ENCODE measurements at places on chromosomes 5 and 9. TPM values are rescaled to one million over a fixed set of nuclear protein-coding genes. Genes with fewer than 3 reads are reported as not detected.

DNA sequence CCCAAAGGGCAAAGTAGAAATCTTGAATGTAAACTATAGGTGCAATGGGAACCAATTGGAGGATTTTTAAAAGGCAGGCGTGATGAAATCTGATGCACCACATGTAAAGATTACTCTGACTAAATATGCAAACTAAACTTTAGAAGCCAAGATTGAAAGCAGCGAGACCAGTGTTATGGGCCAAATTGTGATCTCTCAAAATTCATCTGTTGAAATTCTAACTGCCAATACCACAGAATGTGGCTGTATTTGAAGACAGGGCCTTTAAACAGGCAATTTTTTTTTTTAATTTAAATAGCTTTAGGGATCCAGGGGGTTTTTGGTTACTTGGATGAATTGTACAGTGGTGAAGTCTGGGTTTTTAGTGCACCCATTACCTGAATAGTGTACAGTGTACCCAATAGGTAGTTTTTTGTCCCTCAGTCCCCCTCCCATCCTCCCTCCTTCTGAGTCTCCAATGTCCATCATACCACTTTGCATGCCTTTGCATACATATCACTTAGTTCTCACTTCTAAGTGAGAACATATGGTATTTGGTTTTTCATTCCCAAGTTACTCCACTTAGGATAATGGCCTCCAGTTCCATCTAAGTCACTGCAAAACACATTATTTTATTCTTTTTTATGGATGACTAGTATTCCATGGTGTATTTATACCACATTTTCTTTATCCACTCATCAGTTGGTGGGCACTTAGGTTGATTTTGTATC, 69.7 kb downstream of the DRD1 start:
- no peak overlapping the region for H3K4me3 ChIP-seq
- peaks cover 2% of the 10 kb centered on the region for H3K27me3 ChIP-seq
- no peak for DNase-seq
- no peak overlapping the region for H3K27ac ChIP-seq
- no peaks in the 10 kb centered on the region for H3K36me3 ChIP-seq
- H3K4me1 ChIP-seq = peaks cover 3% of the 10 kb centered on the region

DNA sequence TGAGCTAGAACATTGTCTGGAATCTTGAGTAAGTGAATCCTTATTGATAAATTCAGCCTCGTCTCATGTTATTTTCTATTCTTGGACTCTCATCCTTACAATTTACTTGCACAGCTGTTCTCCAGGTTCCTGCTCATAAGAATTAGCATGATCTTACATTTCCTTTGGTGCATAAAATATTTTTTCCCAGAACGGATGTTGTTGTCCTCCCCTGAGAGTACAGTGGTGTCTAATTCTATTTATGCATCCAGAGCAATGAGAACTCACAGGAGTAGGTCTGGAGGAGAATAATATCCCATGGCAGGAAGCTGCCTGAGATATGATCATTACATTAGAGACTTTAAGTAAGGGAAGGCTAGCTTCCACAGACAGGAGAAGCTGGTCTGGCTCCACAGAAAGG, 178.4 kb upstream of the MAST4 start:
- no peaks in the 10 kb centered on the region for H3K36me3 ChIP-seq
- no peaks in the 10 kb centered on the region for H3K27me3 ChIP-seq
- DNase-seq = no peak
- H3K4me3 ChIP-seq = no peak overlapping the region
- H3K27ac ChIP-seq = no peak overlapping the region
- no peaks in the 10 kb centered on the region for H3K4me1 ChIP-seq

GRCh38 chr5:167644619-167645018, 646.8 kb upstream of the WWC1 start:
- DNase-seq = no peak
- no peaks in the 10 kb centered on the region for H3K27me3 ChIP-seq
- no peaks in the 10 kb centered on the region for H3K4me1 ChIP-seq
- no peak overlapping the region for H3K4me3 ChIP-seq
- H3K36me3 ChIP-seq = no peaks in the 10 kb centered on the region

DNA sequence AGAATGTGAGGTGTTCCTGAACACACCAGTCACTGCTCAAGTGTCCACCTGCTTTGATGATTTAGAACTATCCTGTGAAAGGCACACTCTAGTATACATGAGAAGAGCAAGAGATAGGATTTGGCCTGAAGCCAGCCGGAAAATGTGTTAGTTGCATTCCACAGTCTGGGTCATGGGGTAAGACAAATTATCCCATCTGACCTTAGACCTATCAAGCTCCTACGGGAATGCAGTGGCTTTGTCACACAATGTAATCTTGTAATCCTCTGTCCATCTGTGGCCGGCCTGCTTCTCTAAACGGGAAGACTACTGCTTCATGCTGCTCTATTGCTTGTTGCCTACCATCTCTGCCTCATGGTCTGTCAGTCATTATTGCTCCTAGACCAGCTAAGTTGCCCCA, 92.4 kb upstream of the PRRC1 start:
- no peak overlapping the region for H3K27ac ChIP-seq
- H3K36me3 ChIP-seq = no peaks in the 10 kb centered on the region
- no peaks in the 10 kb centered on the region for H3K4me1 ChIP-seq
- H3K4me3 ChIP-seq = no peak overlapping the region
- no peaks in the 10 kb centered on the region for H3K27me3 ChIP-seq

DNA sequence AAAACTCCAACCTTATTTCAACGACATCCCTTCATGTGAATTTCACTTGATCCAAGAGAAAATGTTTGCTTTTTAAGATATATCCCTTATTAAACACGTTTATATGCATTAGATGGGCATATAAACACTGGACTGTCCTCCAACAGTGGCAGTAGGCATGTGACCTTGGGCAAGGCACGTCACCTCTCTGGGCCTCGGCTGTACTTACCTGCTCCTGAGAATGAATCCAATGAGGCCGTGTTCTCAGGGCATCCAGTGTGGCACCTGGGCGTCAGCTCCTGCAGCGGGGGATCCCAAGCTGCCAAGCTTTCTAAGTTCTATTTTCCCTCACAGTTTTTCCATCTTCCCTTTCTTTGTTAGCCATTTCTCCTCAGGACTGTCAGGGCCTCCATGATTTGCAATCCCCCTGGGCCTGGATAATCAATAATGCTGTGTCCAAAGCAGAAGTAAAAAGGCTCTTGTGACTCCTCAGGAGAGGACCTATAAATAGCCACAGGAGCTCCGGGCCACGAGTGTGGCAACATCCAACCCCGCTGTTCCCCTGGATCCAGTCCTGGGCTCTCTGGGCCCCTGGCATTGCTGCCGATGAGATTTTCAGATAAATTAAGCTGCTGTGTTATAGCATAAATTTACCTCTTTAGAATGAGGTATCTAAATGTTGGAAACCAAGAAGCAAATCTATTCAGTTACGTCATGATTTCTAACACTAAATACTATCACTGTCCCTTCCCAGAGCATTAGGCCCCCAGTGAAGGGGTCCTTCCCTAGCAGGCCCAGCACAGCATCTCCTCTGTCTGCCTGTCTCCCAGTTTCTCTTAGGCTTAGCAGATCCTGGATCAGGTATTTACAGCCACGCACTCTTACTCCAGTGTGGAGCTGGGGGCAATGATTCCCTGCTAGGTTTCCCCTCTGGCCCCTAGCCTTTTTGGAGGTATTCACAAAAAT, 76.8 kb downstream of the PTPN3 start:
- H3K4me1 ChIP-seq = peaks cover 8% of the 10 kb centered on the region
- no peak overlapping the region for H3K27ac ChIP-seq
- no peaks in the 10 kb centered on the region for H3K36me3 ChIP-seq
- H3K27me3 ChIP-seq = no peaks in the 10 kb centered on the region

GRCh38 chr9:16601991-16602390, 268.5 kb downstream of the BNC2 start:
- DNase-seq = no peak
- no peaks in the 10 kb centered on the region for H3K36me3 ChIP-seq
- H3K27me3 ChIP-seq = no peaks in the 10 kb centered on the region
- H3K4me3 ChIP-seq = no peak overlapping the region

SURF1 gene
- total RNA-seq = 53.3 TPM

DNA sequence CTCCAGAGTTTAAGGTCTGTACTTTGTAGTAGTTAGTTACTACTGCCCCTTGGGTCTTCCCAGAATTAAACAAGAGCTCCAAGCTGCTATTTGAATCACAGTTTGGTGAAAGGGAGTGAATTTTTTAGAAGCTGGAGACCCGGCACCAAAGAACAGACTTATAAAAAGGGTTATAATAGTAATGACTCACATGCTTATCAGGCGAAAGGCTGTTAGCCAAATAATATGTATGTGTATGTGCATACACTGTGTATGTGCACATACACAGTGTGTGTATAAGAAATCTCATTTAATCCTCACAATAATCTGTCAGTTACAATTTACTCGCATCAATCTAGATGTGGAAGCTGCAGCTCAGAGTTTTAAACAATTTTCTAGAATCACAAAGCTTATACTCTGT, 59.5 kb upstream of the ITGA1 start:
- H3K4me1 ChIP-seq = peaks cover 2% of the 10 kb centered on the region
- H3K4me3 ChIP-seq = no peak overlapping the region
- H3K36me3 ChIP-seq = no peaks in the 10 kb centered on the region
- DNase-seq = no peak
- no peak overlapping the region for H3K27ac ChIP-seq
- no peaks in the 10 kb centered on the region for H3K27me3 ChIP-seq

DNA sequence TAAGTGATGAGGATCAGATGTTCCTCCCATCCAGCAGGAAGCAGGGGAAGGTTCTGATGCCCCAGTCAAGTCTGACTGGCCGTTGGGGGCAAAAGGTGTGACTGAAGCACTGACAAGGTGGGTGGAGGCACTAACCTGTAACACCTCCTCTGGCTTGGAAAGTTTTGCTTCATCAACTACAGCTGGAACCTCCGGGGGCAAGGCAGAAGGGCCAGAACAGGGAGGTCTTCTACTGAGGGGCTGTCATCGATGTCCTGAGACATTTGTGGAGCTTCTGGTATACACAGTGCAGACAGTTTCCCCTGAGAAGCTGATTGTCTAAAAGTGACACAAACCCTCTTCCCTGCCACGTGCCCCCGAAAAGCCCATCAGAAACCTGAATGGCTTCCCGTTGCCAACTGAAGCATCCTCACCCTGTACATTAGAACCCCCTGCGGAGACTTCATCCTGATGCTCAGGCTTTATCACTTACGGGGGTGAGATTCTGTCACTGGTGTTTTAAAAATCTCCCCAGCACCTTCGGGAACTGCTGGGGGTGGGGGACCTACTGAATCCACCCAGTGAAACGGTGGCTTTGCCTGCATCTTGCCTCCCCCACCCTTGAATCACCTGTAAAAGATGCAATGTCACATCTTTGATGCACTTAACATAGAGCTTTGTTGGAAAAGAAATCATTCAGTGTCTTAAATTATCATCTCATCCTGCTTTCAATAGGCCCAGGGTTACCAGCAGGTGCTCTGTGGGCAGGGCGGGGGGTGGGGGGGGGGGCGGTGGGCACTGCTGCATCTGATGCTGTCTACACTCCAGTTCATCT, 24.6 kb downstream of the TRAF1 start:
- no peak overlapping the region for H3K27ac ChIP-seq
- DNase-seq = no peak
- H3K4me1 ChIP-seq = no peaks in the 10 kb centered on the region
- no peaks in the 10 kb centered on the region for H3K36me3 ChIP-seq
- H3K4me3 ChIP-seq = no peak overlapping the region

PCDHGC3 gene
- total RNA-seq = 27.6 TPM

LURAP1L gene
- 8.8 TPM for total RNA-seq

DNA sequence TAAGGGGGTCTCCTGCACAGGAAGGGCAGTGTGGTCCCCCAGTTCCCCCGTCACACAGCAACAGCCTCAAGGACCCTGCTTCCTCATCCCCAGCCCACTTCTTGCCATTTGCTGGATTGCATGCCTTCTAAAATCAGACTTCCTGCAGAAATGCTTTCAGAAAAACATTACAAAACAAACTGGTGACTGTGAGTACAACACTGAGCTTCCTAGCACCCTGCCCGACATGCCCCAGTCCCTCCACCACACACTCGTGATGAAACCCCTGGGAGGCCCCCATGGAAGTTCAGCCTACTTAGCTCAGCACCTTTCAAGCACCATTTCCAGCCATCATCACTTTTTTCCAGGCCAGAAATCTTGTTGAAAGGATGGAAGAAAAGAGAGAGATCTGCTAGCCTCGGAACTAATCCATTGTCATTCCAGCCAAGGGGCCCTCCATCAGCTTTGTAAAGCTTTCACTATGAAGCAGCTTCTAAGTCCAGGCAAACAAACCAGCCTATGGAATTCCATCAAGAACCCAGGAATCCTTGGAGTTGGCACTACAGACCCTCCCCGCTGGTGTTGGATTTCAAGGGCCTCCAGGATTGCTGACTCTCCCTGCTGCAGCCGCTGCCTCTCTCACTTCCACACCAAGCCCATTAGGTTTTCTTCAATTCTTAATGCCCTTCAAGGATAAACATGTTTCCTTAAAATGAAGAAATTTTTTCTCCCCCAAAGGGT, 114.6 kb downstream of the C5orf15 start:
- H3K27me3 ChIP-seq = no peaks in the 10 kb centered on the region
- H3K36me3 ChIP-seq = no peaks in the 10 kb centered on the region
- no peak for DNase-seq
- H3K4me3 ChIP-seq = no peak overlapping the region

PLCXD3 gene
- total RNA-seq = 1.1 TPM

DNA sequence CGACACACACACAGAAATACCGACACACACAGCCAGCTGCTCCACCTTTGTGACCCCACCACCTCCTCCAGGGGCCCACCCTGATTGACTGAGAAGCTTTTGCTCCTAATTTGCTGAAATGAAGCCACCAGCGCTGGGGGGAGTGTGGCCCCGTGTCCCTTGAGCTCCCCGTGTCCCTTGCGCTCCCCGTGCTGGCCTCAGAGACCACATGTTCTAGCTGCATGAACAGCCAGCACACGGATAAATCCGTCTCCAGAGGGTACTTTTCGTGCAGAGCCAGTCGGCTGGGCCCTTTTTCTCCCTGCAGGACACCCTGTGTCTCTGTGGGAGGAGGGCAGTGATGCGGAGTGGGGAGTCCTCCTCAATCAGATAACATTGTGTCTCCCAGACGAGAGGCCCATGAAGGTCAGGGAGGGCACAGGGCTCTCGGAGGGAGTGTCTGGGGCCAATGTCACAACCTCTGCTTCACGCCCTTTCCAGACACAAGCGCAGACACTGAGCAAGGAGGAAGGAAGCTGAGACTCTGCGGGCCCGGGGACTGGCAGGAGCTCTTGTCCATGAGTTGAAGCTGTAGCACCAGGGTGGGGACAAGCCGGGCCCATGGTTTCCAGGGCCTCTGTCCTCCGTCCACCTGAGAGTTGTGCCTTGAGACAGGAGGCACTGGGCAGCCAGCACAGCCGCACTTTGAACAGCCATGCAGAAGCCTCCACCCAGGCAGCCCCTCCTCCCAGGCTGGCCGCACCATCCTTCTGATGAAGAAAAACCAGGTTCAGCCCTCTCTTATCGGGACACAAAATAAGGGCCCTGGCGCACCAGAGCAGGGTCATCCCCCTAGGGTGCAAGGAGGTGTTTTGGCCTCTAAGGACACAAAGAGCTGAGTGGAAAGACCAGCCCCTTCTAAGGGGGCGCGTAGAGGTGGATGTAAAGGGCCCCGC, 36.4 kb upstream of the SLC6A19 start:
- peaks cover 4% of the 10 kb centered on the region for H3K4me1 ChIP-seq
- no peaks in the 10 kb centered on the region for H3K27me3 ChIP-seq
- no peaks in the 10 kb centered on the region for H3K36me3 ChIP-seq
- H3K4me3 ChIP-seq = no peak overlapping the region

LECT2 gene
- not detected for total RNA-seq
